ENCODE measurements at places on chromosomes 3 and 15.
A peak's percentile ranks its signal among the peaks of the same experiment; 100 is the strongest.

DNA sequence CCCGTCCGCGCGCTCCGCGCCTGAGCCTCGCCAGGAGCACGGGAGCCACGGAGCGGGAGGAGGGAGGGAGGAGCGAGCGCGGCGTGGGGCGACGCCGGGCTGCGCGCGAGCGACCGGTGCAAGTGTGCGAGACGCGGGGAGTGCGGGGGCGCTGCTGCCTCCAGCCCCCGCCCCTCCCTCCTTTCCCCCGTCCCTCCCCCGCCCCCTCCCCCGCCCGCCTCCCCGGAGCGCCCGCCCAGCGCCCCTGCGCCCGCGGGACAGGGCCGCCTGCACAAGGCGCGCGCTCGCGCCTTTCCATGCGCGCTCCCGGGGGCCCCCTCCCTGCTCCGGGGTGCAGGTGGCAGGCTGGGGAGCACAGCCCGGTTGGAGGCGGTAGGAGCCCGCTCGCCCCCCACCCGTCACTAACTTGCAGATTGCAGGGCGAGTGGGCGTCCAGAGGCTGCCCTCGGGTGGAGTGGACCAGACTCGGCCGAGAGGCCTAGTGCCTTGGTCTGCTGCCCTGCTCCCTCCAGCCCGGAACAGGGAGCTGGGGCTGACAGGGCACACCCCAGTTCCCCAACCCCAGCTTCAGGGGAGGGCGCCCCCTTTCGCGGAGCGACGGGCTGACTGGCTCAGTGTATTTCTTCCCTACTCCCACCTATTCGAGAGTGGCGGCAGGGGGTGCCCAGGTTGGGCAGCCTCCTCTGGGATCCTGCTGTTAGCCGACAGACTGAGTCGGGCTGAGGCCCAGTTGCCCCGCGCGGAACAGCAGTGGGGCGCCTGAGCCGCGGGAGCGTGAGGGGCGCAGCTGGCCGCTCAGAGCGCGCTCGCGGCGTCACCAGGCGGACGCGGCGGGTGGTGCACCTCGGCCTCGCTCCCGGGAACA is at the start of gene WNT7A:
TSS of gene WNT7A (minus strand) at position 126 of the 865 bp plus-strand sequence. CDS start 255 bp downstream, outside the sequence.
- no peak for DNase-seq

GRCh38 chr15:81981908-81982307 is 63.9 kb downstream of the MEX3B start:
- DNase-seq: no peak

- peak; percentile 80 for DNase-seq
These were observed 15.6 kb upstream of the MAGEF1 start for GRCh38 chr3:184727357-184728009.

- no peak for DNase-seq
These were observed 365 bp upstream of the PDCD6IP start for GRCh38 chr3:33798113-33798417.

GRCh38 chr3:122024800-122025199 is 2.8 kb upstream of the ILDR1 start:
- no peak for DNase-seq

GRCh38 chr3:104521606-104522336 is 844.9 kb upstream of the ALCAM start:
- DNase-seq: no peak

DNA sequence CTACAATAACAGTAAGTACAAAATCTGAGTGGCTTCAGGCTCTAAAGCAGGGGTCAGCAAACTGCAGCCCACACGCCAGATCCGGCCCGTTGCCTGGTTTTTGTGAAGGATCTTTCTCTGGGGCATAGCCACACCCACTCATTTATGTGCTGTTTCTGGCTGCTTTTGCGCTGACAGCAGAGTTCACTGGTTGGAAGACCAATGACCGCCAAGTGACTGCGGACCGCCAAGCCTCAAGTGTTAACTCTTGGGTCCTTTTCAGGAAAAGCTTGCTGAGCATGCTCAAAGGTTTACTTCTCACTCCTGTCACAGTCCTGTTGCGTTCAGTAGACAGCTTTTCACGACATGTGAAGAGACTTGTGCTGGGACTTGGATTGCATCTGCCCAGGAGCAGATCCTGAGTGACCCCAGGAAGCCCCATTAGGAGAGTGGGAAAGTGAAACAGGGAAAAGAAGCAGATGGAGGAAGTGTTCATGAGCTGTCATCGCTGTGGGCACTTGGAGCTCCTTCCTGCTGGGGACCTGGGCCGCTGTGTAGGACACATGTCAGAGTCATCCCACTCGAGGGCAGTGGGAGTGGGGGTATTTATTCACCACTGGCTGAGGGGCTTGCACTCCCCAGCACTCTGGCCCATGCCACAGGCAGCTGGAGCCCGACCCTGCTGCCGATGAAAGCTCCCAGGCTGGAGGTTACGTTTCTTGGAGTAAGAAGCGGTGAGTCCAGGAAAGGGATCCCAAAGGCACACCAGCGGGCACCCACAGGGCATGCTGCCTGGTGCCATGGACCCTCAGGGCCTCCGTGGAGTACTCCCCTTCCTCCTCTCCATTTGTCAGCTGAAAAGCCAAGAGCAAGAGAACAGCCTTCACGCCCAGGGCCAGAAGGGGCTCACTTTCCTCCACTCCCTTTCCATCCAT is 249.1 kb downstream of the PLCL2 start:
- no peak for DNase-seq

GRCh38 chr3:73616056-73616455 is 8.7 kb downstream of the PDZRN3 start:
- no peak for DNase-seq

DNA sequence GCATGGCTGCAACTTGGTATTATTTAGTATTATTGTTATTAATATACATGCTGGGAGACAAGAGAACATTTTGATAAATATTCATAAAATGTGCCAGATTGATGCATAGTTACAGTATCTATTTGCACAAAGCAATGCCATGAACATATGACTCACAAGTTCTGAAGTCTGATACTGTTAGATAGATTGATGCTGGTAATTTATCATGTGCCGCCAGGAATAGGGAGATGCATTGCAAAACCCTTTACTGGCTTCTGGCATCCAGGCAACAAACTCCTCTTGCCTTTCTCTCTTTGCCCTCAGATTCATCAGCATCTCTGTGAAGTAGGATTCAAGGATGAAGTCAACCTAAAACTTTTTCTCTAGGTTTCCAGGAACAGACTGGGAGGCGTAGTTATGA is 41.0 kb upstream of the SLC25A26 start:
- DNase-seq: no peak

DNA sequence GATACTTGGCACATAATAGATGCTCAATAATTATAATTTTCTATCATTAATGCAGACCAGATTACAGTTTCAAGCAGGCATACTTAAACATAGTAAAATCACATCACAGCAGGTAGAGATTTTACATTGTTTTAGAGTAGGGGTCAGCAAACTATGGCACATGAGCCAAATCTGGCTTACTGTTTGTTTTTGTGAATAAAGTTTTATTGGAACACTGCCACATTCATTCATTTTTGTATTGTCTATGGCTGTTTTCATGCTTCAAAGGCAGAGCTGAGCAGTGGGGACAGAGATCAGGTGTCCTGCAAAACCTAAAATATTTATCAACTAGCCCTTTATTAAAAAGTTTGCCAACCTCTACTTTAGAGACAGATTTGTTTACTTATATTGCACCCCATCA is 189.6 kb upstream of the MRPL3 start:
- no peak for DNase-seq
